ENCODE measurements at places on chromosomes 7 and 10.

DNA sequence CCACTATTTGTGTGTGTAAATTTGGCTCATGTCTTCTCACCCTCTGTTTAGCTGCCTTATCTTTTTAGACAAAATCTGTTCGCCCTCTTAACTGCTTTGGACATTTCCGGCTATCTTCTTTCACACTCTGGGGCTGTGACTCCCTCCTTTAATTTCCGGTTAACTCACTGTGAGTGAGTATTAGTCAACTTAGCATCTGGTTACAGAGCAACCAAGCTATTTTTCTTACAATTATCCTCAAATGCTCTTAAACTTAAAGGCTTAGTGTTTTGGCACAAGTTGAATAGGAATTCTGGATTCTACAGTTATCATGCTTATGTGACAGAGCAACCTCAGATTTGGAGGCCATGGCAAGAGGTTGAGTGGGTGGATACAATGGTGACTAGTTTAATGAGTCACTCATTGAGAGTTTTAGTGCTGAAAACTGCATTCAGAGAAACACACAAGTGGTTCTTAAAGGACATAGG is 177.6 kb upstream of the SEMA3A start:
- DNase-seq = peak; percentile 33

DNA sequence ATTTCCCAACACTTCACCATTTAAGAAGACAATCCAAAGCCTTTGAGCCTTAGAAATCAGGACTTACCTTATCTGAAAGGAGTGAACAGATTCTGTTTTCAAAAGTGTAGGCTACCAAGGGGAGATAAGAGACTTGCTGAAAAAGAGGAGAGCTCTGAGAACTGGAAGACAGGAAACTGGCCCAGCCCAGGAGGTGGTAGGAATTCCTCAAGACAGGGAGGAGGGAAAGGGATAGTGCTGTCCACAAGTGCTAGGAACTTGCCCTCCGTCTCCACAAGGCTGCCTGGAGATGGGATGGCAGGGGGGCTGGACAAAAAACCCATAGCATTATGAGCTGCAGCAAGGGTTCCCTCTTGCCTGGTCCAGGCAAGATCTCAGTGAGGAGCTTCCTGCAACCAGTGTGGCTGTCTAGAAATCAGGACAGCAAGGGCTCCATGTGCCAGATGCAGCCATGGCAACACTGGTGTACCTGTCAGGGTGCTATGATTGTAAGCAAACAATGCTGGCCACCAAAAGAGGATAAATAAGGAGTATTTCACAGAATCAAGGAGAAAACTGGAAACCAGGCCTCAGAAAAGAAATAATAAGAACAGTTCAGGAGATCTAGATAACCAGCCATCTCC is 22.7 kb upstream of the FRMD4A start:
- DNase-seq = no peak

GRCh38 chr10:112996462-112996861 is 46.4 kb downstream of the TCF7L2 start:
- no peak for DNase-seq

- DNase-seq = no peak
Measured at GRCh38 chr10:86212391-86212700, 154.2 kb downstream of the GRID1 start.

- DNase-seq = no peak
Measured at GRCh38 chr10:55966101-55966500, 395.0 kb downstream of the ZWINT start.

DNA sequence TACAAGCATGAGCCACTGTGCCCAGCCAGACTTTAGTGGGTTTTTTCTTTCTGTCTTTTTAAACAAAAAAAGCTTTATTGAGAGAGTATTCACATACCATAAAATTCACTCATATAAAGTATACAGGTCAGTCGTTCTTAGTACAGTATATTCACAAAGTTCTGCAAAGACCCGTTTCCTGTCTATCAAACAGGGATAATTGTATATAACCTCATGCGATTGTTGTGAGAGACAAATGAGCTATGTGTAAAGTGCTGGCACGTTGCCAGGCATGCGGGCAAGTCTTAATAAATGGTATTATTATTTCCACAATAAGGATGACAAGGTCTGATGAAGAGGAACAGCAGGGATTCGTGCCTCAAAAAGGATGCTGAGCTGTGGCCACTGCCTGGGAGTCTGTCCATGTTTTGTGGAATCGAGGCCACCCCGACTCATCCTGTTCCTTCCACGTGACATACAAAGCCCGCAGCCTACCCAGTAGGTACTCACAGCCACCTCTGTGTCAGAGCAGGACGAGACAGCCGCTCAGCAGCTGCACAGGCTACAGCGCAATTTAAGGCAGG is 51.6 kb downstream of the SMKR1 start:
- DNase-seq = no peak

- no peak for DNase-seq
Measured at GRCh38 chr7:28960071-28960840, 2.1 kb upstream of the TRIL start.

DNA sequence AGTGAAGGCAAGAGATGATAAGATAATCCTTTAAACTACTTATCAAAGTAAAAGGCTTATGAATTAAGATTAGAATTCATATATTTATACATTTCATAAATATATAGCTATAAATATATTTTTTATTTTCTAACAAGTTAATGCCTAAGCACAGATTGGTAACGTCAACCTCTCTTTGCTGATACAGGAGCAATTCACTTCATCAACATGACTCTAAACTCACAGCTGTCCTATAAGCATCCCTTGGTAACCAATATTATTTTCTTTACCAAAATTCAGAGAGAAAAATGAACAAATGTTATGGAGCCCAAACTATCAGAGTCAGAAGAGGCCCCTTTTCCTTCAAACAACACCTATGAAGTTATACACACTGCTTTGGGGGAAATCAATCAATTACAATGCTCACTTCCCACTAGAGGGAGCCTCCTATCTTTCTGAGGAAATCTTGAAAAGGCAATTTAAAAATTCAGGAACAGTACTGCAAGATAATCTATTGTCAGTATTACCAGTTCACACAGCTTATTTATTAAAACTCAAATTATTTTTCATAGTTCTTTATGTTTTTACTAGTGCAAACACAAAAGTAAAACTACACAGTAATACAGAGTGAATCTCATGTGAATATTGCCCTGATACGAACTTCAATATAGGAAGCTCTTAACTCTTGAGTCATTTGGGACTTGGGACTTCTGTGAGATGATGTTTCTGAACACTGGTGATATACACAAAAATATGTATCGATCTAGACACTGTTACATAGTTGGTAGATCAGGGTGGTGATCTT is 51.0 kb upstream of the NOBOX start:
- no peak for DNase-seq

GRCh38 chr7:122199171-122199570 is 55.1 kb upstream of the AASS start:
- peak; percentile 81 for DNase-seq

DNA sequence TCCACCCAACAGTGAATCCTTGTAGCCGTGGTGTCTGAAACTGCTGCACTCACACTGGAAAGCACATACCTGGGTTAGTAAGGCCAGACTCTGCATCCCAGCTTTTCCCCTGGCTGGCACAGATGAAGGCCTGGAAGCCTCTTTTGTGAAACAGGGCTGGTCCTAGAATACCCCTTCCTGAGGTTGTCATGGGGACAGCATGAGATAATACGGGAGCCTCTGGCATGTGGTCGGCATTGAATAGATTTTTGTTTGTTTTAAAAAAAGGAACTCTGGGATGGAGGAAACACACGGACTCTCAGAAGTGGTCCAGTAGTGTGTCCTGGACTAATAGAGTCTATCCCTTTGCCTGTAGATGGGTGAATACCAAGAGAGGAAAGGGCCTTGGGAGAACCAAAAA is 129.7 kb downstream of the TMEM178B start:
- no peak for DNase-seq

GRCh38 chr7:135369405-135369804 is 135.8 kb downstream of the STRA8 start:
- no peak for DNase-seq

DNA sequence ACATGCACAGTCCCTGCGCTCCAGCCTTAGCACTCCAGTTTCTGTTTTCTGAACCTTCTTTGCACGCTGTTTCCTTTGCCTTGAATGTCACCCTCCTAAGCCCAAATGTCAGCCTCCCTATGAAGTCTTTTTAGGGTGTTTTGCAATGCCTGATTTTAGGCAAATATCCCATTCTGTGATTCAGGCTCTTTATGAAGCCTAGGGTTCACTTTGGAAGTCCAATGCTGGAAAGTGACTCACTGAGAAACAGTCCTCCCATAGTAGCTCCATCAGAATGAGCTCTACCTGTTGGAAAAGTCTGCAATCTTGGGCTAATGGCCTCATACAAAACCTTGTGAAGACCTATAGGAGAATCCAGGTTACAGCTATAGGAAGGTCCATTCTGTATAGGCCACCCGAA is 5.3 kb downstream of the LAMB4 start:
- DNase-seq = no peak

DNA sequence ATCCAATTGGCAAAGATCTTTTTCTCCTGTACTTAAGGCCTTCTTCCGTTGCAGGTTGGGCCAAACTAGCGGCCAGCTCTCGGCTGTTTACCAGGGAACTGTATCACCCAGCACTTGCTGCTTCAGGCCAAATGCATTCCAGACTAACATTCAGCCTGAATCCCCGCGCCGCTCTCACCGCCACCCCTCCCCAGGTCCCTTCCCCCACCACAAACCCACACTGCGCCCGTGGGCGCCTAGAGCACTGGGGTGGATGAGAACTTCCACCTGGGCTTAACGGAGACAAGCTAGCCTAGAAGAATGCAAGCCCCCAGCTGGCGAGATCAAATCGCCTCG is 676 bp downstream of the TCAF1 start:
- DNase-seq = peak; percentile 67

GRCh38 chr10:17795813-17796594 is 13.1 kb upstream of the MRC1 start:
- no peak for DNase-seq

DNA sequence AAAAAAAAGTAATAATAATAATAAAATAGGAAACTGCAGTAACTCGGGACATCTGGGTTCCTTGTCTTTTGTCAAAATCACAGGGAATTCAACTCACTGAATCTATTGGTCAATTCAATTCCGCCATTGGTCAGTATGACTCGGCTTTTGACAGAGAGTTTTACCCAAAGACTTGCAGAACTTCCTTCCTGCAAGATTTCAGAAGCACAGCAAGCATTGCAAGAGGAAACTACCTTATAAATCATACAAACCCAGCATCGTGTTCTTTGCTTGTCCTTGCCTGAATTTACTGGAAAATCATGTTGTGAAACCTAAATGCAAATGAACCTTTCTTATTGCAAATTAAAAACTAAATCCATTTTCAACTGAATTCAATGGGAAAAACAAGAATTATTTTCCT is 15.5 kb downstream of the KLF6 start:
- no peak for DNase-seq

- no peak for DNase-seq
Measured at GRCh38 chr10:14820775-14821154, 17.1 kb downstream of the CDNF start.

- DNase-seq = peak; percentile 76
Measured at GRCh38 chr7:14714161-14714728, 188.3 kb downstream of the DGKB start.

GRCh38 chr10:88116971-88117626 is 253.7 kb downstream of the PTEN start:
- no peak for DNase-seq

DNA sequence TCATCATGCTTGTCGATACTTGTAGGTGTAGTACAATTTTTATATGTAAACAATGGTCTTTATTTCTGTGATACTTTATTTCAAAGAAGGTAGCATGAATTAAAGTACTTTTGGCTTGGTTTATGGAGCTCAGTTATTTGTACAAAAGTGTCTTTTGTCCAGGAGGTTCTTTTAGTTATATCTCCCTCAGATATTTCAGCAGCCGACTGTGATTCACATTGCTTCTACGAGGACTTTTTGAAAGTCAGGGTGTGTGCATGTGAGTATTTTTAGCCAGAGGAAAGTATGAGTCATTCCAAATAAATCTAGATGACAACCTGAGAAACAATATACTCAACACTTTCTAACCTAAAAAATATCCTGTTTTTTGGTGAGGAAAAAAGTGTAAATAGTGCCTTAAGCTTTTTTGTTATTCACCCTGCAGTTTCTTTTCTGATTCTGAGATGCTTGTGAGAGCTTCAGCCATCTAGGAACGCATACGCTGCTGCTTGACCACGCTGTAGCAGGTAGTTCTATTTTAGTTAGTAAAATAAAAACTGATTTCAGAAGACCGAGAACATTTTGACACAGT is 595 bp upstream of the SUN1 start:
- DNase-seq = peak; percentile 92

- DNase-seq = no peak
Measured at GRCh38 chr7:6071406-6071805, 40.2 kb downstream of the ANKRD61 start.

GRCh38 chr10:110225756-110226542 is 18.5 kb downstream of the MXI1 start:
- DNase-seq = peak; percentile 94

DNA sequence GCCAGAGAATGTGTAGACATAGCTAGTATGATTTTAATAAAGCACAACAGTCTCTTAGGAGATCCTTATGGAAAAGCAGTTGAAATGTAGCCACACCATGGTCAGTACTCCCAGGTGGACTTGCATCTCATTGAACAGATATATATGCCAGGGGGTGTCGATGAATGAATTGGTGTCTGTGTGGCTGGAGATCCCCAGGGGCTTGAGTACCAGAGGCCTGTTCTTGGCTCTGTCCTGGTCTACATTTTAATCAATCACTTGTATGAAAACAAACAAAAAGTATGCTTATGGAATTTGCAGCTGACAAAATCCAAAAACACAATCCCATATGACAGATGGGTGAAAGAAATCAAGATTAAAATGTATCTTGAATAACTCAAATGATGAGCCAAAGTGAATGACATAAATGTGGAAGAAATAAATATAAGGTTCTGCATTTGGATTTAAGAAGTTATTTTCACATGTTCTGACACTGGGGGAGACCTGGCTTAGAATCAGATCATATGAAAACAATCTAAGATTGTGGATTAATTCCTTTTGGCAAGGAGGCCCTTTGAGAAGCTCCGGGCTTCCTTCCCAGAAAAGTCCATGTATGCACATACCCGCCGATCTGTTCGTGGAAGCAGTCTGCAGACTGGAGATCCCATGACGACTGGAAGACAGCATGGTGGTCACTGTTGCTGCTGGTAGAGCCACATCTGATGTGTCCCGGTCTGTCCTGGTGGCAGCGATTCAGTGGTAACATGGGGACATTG is 15.6 kb downstream of the CLEC2L start:
- no peak for DNase-seq

- DNase-seq = peak; percentile 32
Measured at GRCh38 chr7:141381794-141382427, 169.3 kb upstream of the AGK start.

- DNase-seq = no peak
Measured at GRCh38 chr7:149245244-149245643, 5.8 kb downstream of the ZNF212 start.

- no peak for DNase-seq
Measured at GRCh38 chr7:116632384-116632783, 39.6 kb upstream of the MET start.

- DNase-seq = no peak
Measured at GRCh38 chr10:50211670-50212069, 39.6 kb downstream of the ASAH2 start.

- DNase-seq = no peak
Measured at GRCh38 chr7:1850111-1850975, 180.3 kb downstream of the ELFN1 start.

GRCh38 chr7:55534916-55535590 is 37.2 kb downstream of the VOPP1 start:
- DNase-seq = no peak

- no peak for DNase-seq
Measured at GRCh38 chr10:113142601-113143362, 192.7 kb downstream of the TCF7L2 start.

Data from kidney glomerular epithelial cell (primary cell).